ENCODE measurements at places on chromosomes 7 and 10. TPM values are rescaled to one million over a fixed set of nuclear protein-coding genes. Genes with fewer than 3 reads are reported as not detected.

- no peak overlapping the region for H3K4me3 ChIP-seq
- no peaks in the 10 kb centered on the region for H3K36me3 ChIP-seq
- no peak for DNase-seq
- H3K4me1 ChIP-seq: no peaks in the 10 kb centered on the region
- H3K27me3 ChIP-seq: no peaks in the 10 kb centered on the region
- H3K27ac ChIP-seq: no peak overlapping the region
Observed at GRCh38 chr10:30420266-30420665, 13.7 kb upstream of the MAP3K8 start.

GRCh38 chr10:106320078-106320477 is 844.4 kb downstream of the SORCS1 start:
- DNase-seq: no peak
- H3K27ac ChIP-seq: no peak overlapping the region
- no peak overlapping the region for H3K4me3 ChIP-seq

DNAJC12 gene
- 8.2 TPM for total RNA-seq

DNA sequence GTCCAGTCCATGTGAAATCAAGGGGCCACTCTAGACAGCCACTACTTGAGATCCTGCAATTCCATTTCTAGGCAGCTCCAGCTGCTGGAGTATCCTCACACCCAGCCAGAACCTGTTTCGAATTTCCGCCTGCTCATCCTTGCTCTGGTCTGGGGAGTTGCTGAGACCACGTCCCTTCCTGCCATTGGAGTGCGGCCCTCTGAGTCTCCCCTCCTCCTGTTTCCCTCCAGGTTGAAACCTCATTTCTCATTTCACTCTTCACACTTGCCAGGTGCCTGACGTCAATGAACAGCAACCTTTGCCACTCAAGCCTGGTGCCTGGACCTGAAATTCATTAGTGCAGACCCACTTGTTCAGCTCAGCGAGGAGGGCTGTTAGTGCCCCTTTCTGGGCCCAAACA is 307.5 kb upstream of the SHH start:
- no peaks in the 10 kb centered on the region for H3K36me3 ChIP-seq
- no peak for DNase-seq
- no peaks in the 10 kb centered on the region for H3K27me3 ChIP-seq

GALNT17 gene
- 33.8 TPM for total RNA-seq

GRCh38 chr7:150358433-150358832 is 10.2 kb upstream of the REPIN1 start:
- H3K36me3 ChIP-seq: no peaks in the 10 kb centered on the region
- no peak overlapping the region for H3K4me3 ChIP-seq
- H3K27me3 ChIP-seq: no peaks in the 10 kb centered on the region
- no peak overlapping the region for H3K27ac ChIP-seq
- DNase-seq: no peak

DNA sequence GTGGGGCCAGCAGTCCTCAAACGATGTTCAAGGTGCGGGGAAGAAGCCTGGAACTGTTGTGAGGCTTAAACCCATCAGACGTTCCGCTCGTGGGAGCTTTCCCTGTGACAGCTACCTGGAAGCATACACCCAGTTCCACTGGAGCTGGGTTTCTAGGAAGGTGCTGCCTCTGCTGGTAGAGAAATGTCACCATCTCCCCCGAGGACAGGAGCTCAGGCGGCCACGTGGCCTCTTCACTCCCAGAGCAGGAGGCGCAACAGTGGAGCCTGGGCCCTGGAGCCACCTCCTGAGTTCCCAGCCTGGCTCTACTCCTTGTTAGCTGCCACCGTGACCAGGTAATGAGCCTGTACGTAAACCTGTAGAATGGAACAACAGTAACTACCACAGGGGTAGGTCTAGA is 156.1 kb downstream of the ADARB2 start:
- no peaks in the 10 kb centered on the region for H3K27me3 ChIP-seq
- no peaks in the 10 kb centered on the region for H3K36me3 ChIP-seq
- H3K27ac ChIP-seq: no peak overlapping the region
- DNase-seq: no peak
- no peaks in the 10 kb centered on the region for H3K4me1 ChIP-seq

- DNase-seq: no peak
- H3K4me3 ChIP-seq: no peak overlapping the region
- H3K36me3 ChIP-seq: no peaks in the 10 kb centered on the region
- no peaks in the 10 kb centered on the region for H3K27me3 ChIP-seq
Observed at GRCh38 chr10:36880898-36881297, 244.5 kb upstream of the ANKRD30A start.

NKX1-2 gene
- total RNA-seq: not detected

- no peak for DNase-seq
- H3K4me3 ChIP-seq: no peak overlapping the region
- H3K36me3 ChIP-seq: no peaks in the 10 kb centered on the region
- H3K4me1 ChIP-seq: no peaks in the 10 kb centered on the region
Observed at GRCh38 chr7:17097668-17098297, 200.7 kb upstream of the AHR start.

- no peaks in the 10 kb centered on the region for H3K27me3 ChIP-seq
- DNase-seq: no peak
Observed at GRCh38 chr10:117662751-117663540, 120.4 kb downstream of the EMX2 start.

- no peaks in the 10 kb centered on the region for H3K27me3 ChIP-seq
- no peaks in the 10 kb centered on the region for H3K4me1 ChIP-seq
- DNase-seq: no peak
- H3K4me3 ChIP-seq: no peak overlapping the region
- no peaks in the 10 kb centered on the region for H3K36me3 ChIP-seq
- H3K27ac ChIP-seq: no peak overlapping the region
Observed at GRCh38 chr7:41006306-41006995, 696.4 kb downstream of the INHBA start.

GBX1 gene
- total RNA-seq: not detected

SFRP5 gene
- not detected for total RNA-seq

DNA sequence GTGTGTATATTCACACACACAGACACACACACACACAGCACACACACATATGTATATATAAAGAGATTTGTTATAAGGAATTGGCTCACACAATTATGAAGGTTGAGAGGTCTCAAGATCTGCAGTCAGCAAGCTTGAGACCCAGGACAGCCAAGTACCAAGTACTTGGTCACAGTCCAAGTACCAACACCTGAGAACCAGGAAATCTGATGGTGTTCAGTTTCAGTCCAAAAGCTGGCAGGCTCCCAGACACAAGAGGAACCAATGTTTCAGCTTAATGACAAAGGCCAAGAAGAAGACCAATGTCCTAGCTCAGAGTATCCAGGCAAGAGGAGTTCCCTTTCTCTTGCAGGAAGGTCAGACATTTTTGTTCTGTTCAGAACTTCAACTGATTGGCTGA is 780.2 kb downstream of the MAGI2 start:
- H3K36me3 ChIP-seq: no peaks in the 10 kb centered on the region
- H3K27me3 ChIP-seq: no peaks in the 10 kb centered on the region
- no peak overlapping the region for H3K27ac ChIP-seq
- no peak for DNase-seq
- H3K4me3 ChIP-seq: no peak overlapping the region

DNA sequence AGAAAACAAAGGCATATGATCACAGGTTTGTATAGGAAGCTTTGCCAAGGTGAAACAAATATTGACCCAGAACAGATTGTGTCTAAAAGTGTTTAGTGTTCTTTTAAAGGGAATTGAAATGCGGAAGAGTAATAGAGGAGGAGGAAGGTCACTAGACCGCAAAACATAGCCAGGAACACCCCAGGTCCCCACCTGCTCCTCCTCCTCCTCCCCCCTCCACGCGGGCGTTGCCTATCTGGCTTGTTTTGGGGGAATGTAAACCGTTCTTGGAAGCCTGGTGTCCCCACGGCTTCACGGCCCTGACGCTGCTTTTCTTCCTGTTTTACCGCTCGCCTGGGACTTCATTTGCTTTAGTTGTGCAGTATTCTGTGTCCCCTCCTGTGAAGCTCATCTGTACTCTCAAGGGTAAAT is 81.0 kb upstream of the PFKP start:
- no peaks in the 10 kb centered on the region for H3K36me3 ChIP-seq
- no peak for DNase-seq

- no peaks in the 10 kb centered on the region for H3K36me3 ChIP-seq
- no peaks in the 10 kb centered on the region for H3K27me3 ChIP-seq
- no peak overlapping the region for H3K4me3 ChIP-seq
- H3K4me1 ChIP-seq: no peaks in the 10 kb centered on the region
- H3K27ac ChIP-seq: no peak overlapping the region
Observed at GRCh38 chr7:110470420-110470819, 620.5 kb upstream of the LRRN3 start.

DNA sequence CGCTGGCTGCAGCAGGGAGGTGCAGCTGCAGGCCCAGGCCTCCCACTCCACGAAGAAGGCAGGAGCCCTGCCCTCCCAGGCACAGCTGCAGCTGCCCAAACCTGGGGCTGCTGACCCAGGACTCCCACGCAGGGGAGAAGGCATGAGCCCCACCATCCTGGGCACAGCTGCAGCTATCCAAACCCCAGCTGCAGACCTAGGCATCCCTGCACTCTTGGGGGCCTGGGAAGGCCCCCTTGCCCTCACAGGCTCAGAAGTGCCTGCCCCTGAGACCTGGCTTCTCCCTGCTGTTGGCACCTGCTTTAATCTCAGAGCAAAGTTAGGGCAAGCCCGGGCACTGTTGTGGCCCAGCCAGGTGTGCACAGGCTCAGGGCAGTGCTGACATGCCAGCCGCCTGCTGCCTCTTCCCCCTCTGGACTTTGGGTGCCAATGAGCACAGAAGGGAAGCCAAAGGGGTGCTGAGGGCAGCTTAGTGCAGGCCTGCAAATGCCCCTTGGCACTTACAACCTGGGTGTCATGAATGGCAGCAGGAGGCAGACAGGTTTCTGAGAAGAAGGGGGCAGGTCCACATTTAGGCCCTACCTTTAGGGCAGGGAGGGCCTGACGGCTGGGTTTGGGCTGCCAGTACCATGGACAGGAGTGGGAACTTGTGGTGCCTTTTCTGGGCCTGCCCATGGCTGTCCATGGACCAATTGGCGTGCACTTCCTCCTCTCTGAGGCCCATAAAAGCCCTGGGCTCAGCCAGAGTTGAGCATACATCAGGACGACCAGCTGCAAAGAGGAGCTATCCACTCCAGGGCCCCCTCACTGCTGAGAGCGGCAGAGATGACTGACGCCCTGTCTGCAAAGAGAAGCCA is 31.1 kb downstream of the CRTAC1 start:
- H3K36me3 ChIP-seq: no peaks in the 10 kb centered on the region
- H3K27ac ChIP-seq: no peak overlapping the region
- no peaks in the 10 kb centered on the region for H3K4me1 ChIP-seq
- H3K4me3 ChIP-seq: no peak overlapping the region

DNA sequence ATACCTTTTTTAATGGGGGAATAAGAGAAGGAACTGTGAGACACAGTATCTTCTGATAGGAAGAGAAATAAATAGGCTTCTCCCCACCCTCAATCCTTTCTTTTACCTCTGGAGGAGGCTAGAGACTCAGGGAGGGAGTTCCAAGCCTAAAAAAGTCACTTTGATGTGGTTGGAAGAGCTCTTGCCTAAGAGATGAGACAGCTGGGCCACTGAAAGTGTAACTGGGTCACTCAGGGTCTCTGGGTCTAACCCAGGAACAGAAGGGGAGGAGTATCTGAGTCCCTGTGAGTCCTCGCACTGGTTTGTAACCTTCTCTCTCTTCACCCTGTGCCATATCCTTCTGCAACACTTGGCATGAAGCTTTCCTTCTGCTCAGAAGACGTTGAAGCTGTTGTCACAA is 222.9 kb upstream of the AGK start:
- DNase-seq: no peak
- no peak overlapping the region for H3K4me3 ChIP-seq
- no peaks in the 10 kb centered on the region for H3K4me1 ChIP-seq
- no peaks in the 10 kb centered on the region for H3K36me3 ChIP-seq
- no peaks in the 10 kb centered on the region for H3K27me3 ChIP-seq

DNA sequence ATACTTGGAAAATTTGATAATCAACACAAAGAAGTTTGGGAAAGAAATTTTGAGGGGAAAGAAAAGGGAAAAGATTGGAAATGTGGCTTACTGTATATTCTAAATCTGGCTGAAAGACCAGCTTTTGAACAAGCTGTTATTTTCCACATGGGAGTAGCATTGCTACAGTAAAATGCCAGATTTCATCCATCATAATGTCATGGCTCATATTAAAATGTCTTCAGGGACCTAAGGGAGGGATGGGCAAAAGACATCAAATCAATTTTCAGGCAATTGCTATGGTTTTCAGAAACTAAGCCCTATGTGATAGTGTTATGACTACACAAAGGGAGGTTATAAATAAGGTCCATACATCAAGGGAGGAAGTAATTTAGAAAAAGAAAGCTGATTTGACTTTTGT is 1116.9 kb upstream of the CELF2 start:
- no peaks in the 10 kb centered on the region for H3K36me3 ChIP-seq
- no peak overlapping the region for H3K4me3 ChIP-seq
- DNase-seq: no peak
- H3K27me3 ChIP-seq: no peaks in the 10 kb centered on the region
- no peak overlapping the region for H3K27ac ChIP-seq
- no peaks in the 10 kb centered on the region for H3K4me1 ChIP-seq

ELOVL3 gene
- total RNA-seq: not detected

H2BK1 gene
- not detected for total RNA-seq

DNA sequence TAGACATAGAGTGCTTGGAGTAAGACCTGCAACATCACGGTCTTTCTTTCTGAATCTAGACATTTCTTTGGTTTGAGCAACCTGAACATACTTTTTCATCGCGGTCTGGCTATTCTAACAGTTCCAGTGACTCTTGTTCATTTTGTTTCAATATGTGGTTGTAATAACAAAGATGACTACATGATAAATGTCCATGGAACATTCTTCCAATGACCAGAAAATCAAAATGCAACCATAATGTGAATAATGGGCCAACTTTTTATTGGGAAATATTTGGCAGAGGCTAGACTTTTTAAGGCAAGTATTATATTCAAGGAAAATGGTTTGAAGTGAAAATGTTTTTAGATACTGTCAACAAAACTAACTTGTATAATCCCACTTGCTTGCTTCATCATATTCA is 282.5 kb downstream of the INHBA start:
- no peak overlapping the region for H3K27ac ChIP-seq
- no peaks in the 10 kb centered on the region for H3K27me3 ChIP-seq
- DNase-seq: no peak
- H3K36me3 ChIP-seq: no peaks in the 10 kb centered on the region

FRMPD2 gene
- total RNA-seq: not detected

DNA sequence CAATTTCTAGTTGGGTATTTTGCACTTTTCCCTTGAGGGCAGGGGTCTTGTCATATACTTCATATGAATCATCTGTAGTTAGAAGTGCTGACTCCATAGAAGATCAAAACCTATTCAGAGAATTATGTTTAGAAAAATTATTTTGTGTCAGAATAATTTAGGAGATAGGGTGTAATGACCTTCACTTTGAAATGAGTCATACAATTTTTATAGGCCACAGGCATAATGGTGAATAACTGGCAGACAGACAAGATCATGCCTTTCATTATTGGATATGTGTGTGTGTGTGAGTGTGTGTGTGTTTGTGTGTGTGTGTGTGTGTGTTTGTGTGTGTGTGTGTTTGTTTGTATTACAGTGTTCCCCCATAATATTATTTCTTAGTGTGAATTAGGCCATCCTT is 523.0 kb downstream of the ANKRD7 start:
- no peak for DNase-seq
- no peaks in the 10 kb centered on the region for H3K4me1 ChIP-seq
- no peak overlapping the region for H3K27ac ChIP-seq
- H3K36me3 ChIP-seq: no peaks in the 10 kb centered on the region
